Activated CD4-positive, alpha-beta T cell treated with anti-CD3 and anti-CD28 coated beads for 4 hours (primary cell): ENCODE measurements at places on chromosomes 13 and 19.

GRCh38 chr19:13962699-13963602, 10.6 kb downstream of the DCAF15 start:
- DNase-seq, result no peak

GRCh38 chr13:46341112-46341711, 45.8 kb downstream of the RUBCNL start:
- DNase-seq, result no peak

DNA sequence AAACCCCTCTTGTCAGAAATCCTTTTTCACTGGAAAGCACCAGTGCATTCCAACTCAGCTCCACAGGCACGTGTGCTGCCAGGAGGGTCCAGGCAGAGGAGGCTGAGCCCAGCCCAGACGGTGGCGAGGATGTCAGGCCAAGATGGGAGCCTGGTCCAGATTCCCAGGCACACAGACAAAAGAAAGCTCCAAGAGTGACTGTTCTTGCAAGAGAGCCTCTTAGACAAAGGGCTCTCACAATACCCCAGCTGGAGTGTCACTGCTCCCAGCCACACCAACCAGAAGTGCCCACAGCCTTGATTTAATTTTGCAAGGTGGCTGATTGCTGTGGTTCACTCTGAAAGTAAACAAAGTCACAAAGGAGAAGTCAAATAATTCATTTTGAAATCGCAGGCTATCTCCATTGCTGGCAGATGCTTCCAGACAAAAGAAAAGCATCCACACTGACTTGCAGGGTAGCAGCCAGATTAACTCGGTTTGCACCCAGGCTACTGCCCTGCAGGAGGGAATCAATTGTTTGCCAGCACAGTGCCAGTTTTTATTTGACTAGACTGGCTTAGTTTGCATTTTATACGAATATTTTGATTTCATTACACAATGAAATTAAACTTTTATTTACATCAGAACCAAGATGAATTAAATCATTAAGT, 95.1 kb downstream of the RAB20 start:
- DNase-seq, result no peak

GRCh38 chr13:110322126-110322827, 15.2 kb downstream of the COL4A2 start:
- no peak for DNase-seq

DNA sequence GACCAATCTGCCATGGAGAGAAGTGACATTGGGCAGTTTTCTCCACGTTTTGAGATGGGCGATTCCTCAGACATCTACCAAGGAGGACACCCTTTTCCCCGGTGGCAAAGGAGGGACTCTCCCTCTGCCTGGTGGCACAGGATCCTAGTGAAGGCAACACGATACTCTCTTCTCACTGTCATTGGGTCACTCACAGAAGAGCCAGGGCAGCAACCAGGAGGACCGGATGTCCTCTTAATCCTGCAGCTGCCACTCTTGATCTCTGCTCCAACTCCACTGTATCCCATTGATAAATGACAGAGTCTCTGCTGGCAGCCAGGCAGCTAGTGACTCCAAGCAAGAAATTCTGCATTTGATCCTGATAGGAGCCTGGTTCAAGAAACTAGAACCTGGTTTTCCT, 42.2 kb downstream of the COL4A2 start:
- DNase-seq, result no peak

DNA sequence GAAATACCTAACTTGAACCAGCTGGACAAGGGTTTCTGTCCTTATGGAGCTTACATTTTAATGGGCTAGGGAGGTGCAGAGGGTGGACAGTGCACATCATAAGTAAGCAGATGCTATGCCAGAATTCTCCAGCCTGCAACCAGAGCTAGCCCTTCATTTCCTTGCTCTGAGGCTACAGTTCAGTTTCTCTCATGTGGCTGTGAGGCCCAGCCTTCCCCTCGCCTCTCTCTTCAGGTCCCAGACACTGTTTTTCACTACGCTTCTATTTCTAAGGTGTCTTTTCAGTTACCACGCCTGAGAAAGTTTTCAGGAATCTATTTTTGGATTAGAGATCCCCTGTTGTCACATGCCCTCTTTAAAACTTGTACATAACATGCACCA, 141.9 kb downstream of the PCCA start:
- DNase-seq, result no peak
